ENCODE measurements at places on chromosomes 4 and X. TPM values are rescaled to one million over a fixed set of nuclear protein-coding genes. Genes with fewer than 3 reads are reported as not detected.

GRCh38 chr4:98995183-98996055 is at the start of gene METAP1:
Gene METAP1 (plus strand): TSS chr4:98995721. CDS start chr4:98995754, 33 bp downstream.
- H3K36me3 ChIP-seq: peaks cover 1% of the 10 kb centered on the region
- peaks cover 40% of the 10 kb centered on the region for H3K4me1 ChIP-seq
- H3K27ac ChIP-seq: peak within 1 kb of the TSS; percentile 95
- DNase-seq: peak; percentile 98
- no peaks in the 10 kb centered on the region for H3K27me3 ChIP-seq
- peak within 1 kb of the TSS; percentile 81 for H3K4me3 ChIP-seq

- no peaks in the 10 kb centered on the region for H3K27me3 ChIP-seq
- H3K4me1 ChIP-seq: no peaks in the 10 kb centered on the region
- no peak overlapping the region for H3K4me3 ChIP-seq
- no peak overlapping the region for H3K27ac ChIP-seq
Measured at GRCh38 chrX:69424161-69424560, 80.0 kb upstream of the NALF2 start.

- no peaks in the 10 kb centered on the region for H3K36me3 ChIP-seq
- H3K4me3 ChIP-seq: peak overlapping the region; percentile 82
- DNase-seq: peak; percentile 74
- no peaks in the 10 kb centered on the region for H3K27me3 ChIP-seq
Measured at GRCh38 chrX:120244735-120245498, 5.7 kb upstream of the ZBTB33 start.

GRCh38 chr4:102218656-102219055 is 126.6 kb downstream of the SLC39A8 start:
- peaks cover 16% of the 10 kb centered on the region for H3K27me3 ChIP-seq
- H3K4me3 ChIP-seq: no peak overlapping the region
- no peak overlapping the region for H3K27ac ChIP-seq
- no peak for DNase-seq

DNA sequence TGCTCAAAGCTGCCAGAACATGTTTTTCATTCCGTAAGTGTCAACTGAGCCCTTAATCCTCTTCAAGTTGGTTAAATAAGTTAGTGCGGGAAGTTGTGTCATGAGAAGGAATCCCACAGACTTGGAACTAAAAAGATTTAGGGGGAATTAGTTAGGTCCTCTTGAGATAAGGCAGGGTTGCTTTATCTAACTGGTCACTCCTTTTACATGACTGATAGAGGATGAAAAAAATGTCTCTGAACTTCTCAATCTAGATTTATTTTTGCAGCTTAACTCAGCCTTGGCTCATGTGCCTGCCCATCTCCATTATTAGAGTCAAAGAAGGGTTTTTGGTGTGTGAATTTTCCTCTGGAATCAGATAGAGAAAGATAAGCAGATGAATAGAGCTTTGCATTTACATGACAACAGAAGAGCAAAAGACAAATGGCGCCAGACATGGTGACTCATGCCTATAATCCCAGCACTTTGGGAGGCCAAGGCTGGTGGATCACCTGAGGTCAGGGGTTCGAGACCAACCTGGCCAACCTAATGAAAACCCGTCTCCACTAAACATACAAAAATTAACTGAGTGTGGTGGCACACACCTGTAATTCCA is 882.9 kb downstream of the RPA4 start:
- H3K4me1 ChIP-seq: no peaks in the 10 kb centered on the region
- H3K27me3 ChIP-seq: no peaks in the 10 kb centered on the region
- no peak overlapping the region for H3K27ac ChIP-seq
- no peak for DNase-seq
- no peaks in the 10 kb centered on the region for H3K36me3 ChIP-seq

DNA sequence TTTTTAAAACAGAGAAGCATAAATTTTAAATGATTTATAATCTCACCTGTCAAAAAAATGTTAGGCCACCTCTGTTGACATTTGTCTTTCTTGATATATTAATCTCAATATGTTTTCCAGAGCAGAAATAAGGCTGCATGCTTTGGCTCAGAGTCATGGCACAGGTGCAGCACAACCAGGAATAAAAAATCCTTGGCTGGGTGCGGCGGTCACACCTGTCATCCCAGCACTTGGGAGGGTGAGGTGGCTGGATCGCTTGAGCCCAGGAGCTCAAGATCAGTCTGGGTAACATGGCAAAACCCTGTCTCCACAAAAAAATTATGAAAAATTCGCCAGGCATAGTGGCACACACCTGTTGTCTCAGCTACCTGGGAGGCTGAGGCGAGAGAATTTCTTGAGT is 18.1 kb downstream of the CPLX1 start:
- no peak overlapping the region for H3K4me3 ChIP-seq
- H3K27me3 ChIP-seq: peaks cover 21% of the 10 kb centered on the region
- no peaks in the 10 kb centered on the region for H3K4me1 ChIP-seq
- H3K27ac ChIP-seq: no peak overlapping the region

DNA sequence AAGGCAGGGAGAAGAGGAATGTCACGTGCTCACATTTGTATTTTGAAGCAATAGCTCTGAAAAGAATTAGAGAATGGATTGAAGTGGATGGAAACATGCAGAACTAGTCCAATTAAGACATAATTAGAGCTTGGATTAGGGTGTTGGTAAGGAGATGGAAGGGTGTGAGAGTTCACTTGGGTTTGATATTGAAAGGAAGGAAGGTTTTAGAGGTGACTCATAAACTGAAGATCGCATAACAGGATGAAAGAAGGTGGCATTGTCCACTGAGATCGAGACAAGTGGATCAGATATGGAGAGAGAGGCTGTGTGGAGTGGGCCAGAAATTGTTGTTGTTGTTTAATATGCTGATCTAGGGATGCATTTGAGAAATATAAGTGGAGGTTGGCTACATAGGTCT is 244.0 kb upstream of the SMIM31 start:
- H3K4me3 ChIP-seq: no peak overlapping the region
- no peak for DNase-seq
- no peaks in the 10 kb centered on the region for H3K27me3 ChIP-seq
- no peak overlapping the region for H3K27ac ChIP-seq
- no peaks in the 10 kb centered on the region for H3K36me3 ChIP-seq
- no peaks in the 10 kb centered on the region for H3K4me1 ChIP-seq

- no peak overlapping the region for H3K4me3 ChIP-seq
- no peaks in the 10 kb centered on the region for H3K27me3 ChIP-seq
- DNase-seq: no peak
Measured at GRCh38 chr4:28211676-28212470, 1351.2 kb downstream of the STIM2 start.

DNA sequence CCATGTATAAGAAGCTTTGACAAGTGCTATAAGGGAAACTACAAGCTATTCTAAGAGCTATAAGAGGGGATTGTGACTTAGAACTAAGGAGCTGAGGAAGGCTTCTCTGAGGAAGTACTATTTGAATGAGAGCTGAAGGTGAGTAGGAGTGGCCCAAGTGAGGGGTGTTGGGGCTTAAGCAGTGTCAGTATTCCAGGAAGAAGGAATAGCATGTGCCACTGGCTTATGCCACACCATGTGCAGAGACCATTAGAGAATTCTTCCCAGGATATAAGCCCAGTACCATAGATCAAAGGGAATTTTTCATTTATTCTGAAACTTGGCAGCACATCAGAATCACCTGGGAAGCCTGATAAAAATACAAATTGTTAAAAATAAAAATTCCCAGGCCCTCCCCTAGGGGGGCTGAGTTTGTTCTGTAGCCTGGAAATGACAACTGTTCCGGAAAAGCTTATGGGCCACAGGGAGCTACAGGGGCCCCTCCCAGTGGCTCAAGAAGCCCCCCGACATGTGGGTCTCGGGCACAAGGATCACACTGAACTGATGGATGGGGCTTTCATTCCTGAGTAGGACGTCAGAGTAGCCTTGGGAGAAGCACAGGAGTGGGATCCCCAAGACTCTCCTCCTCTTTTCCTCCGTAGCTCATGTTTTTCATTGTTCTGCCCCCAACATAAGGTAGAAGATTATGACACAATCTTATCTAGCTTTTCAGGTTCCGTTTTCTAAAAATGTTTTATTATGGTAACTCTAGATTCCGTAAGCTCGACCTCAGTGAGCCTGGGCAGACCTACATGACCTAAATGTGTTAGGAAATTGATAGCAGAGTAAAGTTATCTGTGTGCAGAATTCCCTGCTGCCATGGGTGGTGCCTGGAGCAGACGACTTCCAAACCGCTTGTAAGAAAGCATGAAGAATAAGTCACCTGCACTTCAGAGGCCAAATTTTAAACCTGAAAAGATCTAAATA is 119.3 kb downstream of the AFF1 start:
- H3K27me3 ChIP-seq: no peaks in the 10 kb centered on the region
- peak overlapping the region; percentile 77 for H3K27ac ChIP-seq
- H3K4me3 ChIP-seq: no peak overlapping the region
- H3K36me3 ChIP-seq: peaks cover 34% of the 10 kb centered on the region
- no peak for DNase-seq
- H3K4me1 ChIP-seq: peaks cover 85% of the 10 kb centered on the region

DNA sequence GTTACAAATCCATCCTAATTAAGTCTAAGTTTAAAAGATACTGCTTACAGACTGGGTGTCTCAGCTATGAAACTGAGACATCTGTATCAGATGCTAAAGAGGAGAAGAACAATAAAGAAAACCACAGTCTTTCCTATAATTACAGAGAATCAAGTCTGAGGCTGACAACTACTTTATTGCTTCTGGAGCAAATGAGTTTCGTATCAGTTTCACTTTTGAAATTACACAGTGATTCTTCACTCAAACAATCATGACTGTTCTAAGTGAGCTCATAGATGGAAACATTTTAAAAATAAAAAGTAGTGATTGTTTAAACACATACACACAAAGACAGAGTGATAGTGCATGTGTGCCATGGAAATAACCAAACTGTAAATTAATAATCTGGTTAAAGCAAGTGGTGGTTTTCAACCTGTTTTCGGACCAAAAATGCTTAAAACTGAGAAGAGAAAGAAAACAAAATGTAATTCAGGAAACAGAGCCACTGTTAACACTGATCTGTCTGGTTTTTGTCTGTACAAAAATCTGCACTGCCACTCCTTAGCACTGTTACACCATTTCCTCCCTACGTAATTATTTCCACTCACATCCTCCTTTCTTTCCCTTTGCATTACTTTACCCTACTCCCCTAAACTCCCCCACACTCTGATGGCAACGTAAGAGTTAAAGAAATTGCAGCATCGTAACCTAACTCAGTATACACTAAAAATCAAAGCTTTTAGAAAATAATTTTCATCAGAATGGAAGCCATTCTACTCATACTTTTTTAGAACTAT is 12.5 kb downstream of the RFC1 start:
- peak overlapping the region; percentile 94 for H3K27ac ChIP-seq
- H3K4me3 ChIP-seq: peak overlapping the region; percentile 70
- no peaks in the 10 kb centered on the region for H3K27me3 ChIP-seq

GRCh38 chr4:22984390-22984789 is 291.7 kb downstream of the GBA3 start:
- no peaks in the 10 kb centered on the region for H3K4me1 ChIP-seq
- no peak overlapping the region for H3K27ac ChIP-seq
- no peaks in the 10 kb centered on the region for H3K27me3 ChIP-seq

GRCh38 chr4:74873545-74874301 is 59.2 kb upstream of the PARM1 start:
- no peak overlapping the region for H3K27ac ChIP-seq
- no peaks in the 10 kb centered on the region for H3K4me1 ChIP-seq
- H3K36me3 ChIP-seq: no peaks in the 10 kb centered on the region
- H3K4me3 ChIP-seq: no peak overlapping the region
- peaks cover 11% of the 10 kb centered on the region for H3K27me3 ChIP-seq

GRCh38 chr4:40721730-40722171 is 28.0 kb upstream of the NSUN7 start:
- H3K36me3 ChIP-seq: no peaks in the 10 kb centered on the region
- H3K4me1 ChIP-seq: peaks cover 15% of the 10 kb centered on the region
- peak; percentile 38 for DNase-seq

- no peaks in the 10 kb centered on the region for H3K27me3 ChIP-seq
- H3K4me1 ChIP-seq: no peaks in the 10 kb centered on the region
- no peak overlapping the region for H3K4me3 ChIP-seq
- no peak for DNase-seq
- no peaks in the 10 kb centered on the region for H3K36me3 ChIP-seq
- H3K27ac ChIP-seq: no peak overlapping the region
Measured at GRCh38 chr4:27643101-27643500, 782.5 kb downstream of the STIM2 start.

- H3K4me1 ChIP-seq: no peaks in the 10 kb centered on the region
- H3K4me3 ChIP-seq: no peak overlapping the region
- H3K27me3 ChIP-seq: no peaks in the 10 kb centered on the region
- no peak for DNase-seq
- H3K36me3 ChIP-seq: no peaks in the 10 kb centered on the region
Measured at GRCh38 chr4:21420166-21420565, 528.4 kb downstream of the KCNIP4 start.

- H3K4me1 ChIP-seq: no peaks in the 10 kb centered on the region
Measured at GRCh38 chrX:142186103-142186502, 19.0 kb downstream of the MAGEC2 start.

DNA sequence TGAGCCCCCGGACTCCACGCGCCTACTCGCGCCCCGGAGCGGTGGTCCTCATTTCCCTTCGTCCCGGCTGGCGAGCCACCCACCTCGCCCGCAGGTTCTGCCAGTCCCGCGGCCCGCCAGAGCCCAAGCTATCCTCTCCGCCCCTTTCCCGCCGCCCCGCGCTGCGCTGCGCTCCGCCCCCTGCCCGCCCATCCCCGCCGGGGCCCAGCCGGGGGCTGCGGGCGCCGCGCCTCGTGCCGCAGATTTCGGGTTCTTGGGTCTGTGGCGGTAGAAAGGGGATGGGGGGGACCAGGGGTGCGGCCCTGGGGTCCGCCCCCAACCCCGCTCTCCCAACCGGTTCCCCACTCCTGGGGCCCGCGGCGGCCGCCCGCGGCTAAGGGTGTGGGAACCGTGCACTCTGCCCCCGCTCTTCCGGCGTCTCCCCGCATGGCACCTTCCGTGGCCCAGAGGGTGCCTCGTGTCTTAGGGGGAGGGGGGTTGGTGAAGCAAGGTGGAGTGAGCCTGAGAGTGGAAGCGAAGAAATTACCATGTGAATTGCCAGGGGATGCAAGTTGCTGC is 650.8 kb upstream of the DIPK2B start:
- H3K4me3 ChIP-seq: peak overlapping the region; percentile 99
- H3K4me1 ChIP-seq: peaks cover 34% of the 10 kb centered on the region
- peak overlapping the region; percentile 89 for H3K27ac ChIP-seq

GRCh38 chr4:20592663-20593062 is 107.6 kb upstream of the PACRGL start:
- no peaks in the 10 kb centered on the region for H3K4me1 ChIP-seq
- DNase-seq: no peak
- no peaks in the 10 kb centered on the region for H3K36me3 ChIP-seq
- H3K4me3 ChIP-seq: no peak overlapping the region

DNA sequence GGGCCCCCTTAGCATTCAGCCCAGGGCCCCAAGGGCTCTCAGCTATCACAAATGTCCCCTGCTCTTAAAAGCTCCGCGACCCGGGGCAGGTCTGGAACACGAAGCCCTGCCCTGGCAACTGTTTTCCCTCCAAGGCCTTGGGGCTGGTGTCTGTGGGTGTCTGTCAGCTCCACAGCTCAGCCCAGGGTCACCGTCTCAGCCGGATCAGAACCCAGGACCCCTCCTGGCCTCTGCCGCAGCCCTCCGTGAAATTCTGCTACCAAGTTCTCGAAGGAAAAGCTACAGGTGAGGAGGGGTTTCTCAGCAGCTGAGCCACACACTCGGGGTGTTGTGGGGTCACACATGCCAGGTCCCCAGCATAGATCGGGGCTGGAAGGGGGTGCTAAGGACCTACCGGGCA is 61.2 kb downstream of the ACOX3 start:
- no peak overlapping the region for H3K4me3 ChIP-seq

Gene SLC4A4
- total RNA-seq: 0.16 TPM

Gene HSFX3
- total RNA-seq: not detected

Gene KLHL13
- total RNA-seq: 3.5 TPM

Gene SYP
- 7.2 TPM for total RNA-seq

Gene FAM47E
- not detected for total RNA-seq

Gene STATH
- not detected for total RNA-seq

Gene HEPH
- not detected for total RNA-seq

Gene FRG2
- not detected for total RNA-seq

Gene FBXL5
- 29.1 TPM for total RNA-seq

Gene HHIP
- not detected for total RNA-seq

Gene NLGN4X
- 0.21 TPM for total RNA-seq

Gene LRIT3
- 0.19 TPM for total RNA-seq

Gene LDOC1
- total RNA-seq: 5.3 TPM

All from activated CD4-positive, alpha-beta T cell treated with anti-CD3 and anti-CD28 coated beads for 36 hours (primary cell).